Vagina (tissue), 2 donors: ENCODE measurements at places on chromosomes 12 and 14.

GRCh38 chr14:94582199-94582750 is 1.0 kb downstream of the SERPINA5 start:
- DNase-seq, result no peak
- H3K27me3 ChIP-seq, result no peaks in the 10 kb centered on the region
- no peak overlapping the region for H3K4me3 ChIP-seq
- H3K4me1 ChIP-seq, result peaks cover 14% of the 10 kb centered on the region

DNA sequence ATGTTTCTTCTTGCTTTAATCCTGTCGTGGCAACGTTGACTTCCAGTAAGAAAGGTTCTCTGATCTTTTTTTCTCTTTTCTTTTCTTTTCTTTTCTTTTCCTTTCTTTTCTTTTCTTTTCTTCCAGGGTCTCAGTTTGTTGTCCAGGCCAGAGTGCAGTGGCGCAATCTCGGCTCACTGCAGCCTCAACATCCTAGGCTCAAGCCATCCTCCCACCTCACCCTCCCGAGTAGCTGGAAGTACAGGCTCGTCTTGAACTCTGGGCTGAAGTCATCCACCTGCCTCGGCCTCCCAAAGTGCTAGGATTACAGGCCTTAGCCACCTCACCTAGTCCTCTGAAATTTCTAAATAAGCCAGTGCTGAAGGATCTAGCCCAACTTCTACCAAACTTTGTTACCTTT is 1.3 kb upstream of the MAP3K9 start:
- no peaks in the 10 kb centered on the region for H3K27me3 ChIP-seq
- H3K36me3 ChIP-seq, result no peaks in the 10 kb centered on the region
- no peak for DNase-seq
- peak overlapping the region; percentile 33 for H3K27ac ChIP-seq
- H3K4me3 ChIP-seq, result peak overlapping the region; percentile 71
- H3K4me1 ChIP-seq, result peaks cover 18% of the 10 kb centered on the region

DNA sequence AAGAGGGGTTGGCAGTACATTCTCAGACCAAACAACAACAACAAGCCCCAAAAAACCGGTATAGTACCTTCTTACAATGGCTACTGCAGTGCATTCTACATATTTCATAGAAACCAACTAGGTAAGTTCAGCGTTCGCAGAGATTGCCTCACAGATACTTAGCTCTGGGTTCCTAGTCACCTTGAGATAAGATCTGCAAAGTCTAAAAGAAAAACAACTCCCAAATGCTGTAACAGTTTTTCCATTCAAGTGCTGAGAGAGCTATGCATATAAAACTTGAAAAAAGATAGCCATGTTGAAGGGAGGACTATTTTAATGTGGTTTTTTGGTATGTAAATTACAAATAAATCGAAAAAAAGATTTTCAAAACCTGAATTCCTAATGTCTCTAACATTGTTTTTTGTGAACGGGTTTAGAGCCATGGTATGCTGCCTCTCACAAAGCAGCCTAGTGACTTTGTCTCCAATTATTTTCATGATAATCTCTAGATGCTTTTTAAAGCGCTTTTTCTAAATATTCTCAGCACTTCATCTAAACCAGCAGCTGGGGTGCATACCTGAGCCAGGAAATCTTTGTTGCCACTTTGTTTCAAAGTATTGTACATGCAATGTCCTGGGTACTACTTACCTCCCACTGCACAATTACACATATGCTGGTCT is 56.6 kb upstream of the CRACR2A start:
- no peaks in the 10 kb centered on the region for H3K36me3 ChIP-seq
- no peaks in the 10 kb centered on the region for H3K27me3 ChIP-seq
- no peak overlapping the region for H3K27ac ChIP-seq
- H3K4me1 ChIP-seq, result no peaks in the 10 kb centered on the region

DNA sequence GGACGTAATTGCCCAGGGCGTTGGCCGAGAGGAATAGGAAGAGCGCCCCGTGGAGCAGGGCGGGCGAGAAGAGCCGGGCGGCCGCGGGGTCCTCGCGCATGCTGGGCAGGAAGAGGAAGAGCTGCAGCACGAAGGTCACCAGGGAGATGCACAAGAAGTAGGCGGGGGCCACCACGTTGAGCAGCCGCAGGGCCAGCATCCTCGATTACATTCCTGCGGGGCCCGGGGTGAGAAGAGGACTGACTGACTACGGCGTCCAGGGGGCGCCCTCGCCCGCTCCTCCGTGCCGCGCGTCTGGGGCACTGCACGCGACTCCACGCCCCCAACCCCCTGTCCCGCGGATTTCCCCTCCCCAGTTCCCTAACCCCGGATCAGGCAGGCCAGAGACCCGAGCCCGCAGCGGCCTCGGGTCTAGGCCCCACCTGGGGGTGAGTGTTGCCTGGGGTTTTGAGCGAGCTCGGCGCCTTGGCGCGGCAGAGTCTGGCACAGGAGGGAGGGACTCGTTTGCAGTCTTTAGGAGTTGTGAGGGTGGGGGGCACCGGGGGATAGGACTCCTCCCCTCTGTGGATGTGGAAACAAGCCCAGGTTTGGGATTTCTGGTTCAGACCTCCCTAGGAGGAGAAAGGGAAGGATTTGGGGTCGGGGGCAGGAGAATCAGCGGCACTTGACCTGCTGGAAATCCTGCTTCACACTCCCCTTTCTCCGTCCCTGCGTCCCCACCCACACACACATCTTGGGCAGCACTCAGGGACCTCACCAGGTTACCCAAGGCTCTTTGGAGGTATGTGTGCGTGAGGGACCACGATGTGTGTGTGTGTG is 1.8 kb downstream of the ZDHHC22 start:
- peaks cover 28% of the 10 kb centered on the region for H3K4me1 ChIP-seq
- peaks cover 4% of the 10 kb centered on the region for H3K27me3 ChIP-seq
- no peaks in the 10 kb centered on the region for H3K36me3 ChIP-seq
- peak overlapping the region; percentile 26 for H3K4me3 ChIP-seq
- DNase-seq, result no peak

- no peaks in the 10 kb centered on the region for H3K4me1 ChIP-seq
- no peak overlapping the region for H3K4me3 ChIP-seq
- DNase-seq, result no peak
Observed at GRCh38 chr12:92342574-92342973, 196.9 kb upstream of the BTG1 start.

DNA sequence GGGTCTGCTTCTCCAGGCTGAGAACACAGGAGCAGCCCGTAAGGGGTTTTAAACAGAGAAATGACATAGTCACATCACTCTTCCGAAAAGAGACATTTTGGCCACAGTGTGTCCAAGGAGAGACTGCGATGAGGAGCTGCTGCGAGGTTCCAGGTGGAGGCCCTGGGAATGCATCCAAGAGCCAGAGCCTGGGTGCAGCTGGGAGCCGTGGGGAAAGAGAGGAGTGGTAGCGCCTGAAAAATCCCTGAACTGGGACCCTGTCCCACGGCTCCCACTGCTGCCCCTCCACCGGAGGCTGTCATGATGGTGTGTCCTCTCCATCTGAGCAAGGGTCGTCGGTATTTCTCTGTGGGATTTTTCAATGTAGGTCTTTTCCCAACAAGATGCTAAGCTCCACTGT is 146.9 kb downstream of the BCL11B start:
- DNase-seq, result peak; percentile 22
- no peak overlapping the region for H3K27ac ChIP-seq
- no peak overlapping the region for H3K4me3 ChIP-seq
- no peaks in the 10 kb centered on the region for H3K27me3 ChIP-seq

DNA sequence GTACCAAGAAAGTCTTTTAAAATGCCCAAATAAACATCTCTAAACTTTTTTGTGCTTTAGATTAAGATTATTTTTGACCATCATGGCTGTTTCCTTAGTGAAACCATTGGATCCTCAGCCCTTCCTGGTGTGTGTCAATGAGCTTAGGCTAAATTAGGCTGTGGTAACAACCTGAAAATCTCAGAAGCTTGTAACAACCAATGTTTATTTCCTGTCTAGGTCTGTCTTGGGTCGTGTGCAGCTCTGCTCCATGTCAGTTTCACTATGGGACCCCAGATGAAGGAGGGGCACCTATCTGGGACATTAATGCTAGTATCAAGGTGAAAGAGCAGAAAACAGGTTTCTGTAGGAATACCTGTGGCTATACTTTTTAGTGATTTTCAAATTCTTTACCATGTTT is 49.9 kb downstream of the KCNMB4 start:
- H3K27me3 ChIP-seq, result no peaks in the 10 kb centered on the region
- no peaks in the 10 kb centered on the region for H3K4me1 ChIP-seq
- H3K27ac ChIP-seq, result no peak overlapping the region
- H3K36me3 ChIP-seq, result no peaks in the 10 kb centered on the region
- no peak overlapping the region for H3K4me3 ChIP-seq
- no peak for DNase-seq

DNA sequence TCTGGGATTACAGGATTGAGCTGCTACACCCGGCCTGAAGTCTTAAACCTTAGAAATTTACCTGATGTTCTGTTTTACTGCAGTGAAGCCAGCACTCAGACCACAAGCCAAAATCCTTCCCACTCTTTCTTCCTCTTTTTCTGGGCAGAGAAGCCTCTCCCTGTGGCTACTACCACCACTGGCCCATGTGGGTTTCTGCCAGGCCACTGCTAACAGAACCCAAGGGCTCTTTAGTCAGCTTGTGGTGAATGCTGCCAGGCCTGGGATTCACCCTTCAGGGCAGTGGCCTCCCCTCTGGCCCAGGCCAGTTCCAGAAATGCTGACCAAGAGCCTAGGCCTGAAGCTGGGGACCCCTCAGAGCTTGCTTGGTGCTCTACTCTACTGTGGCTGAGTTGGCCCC is 35.3 kb downstream of the GAS2L3 start:
- H3K27me3 ChIP-seq, result no peaks in the 10 kb centered on the region
- H3K4me3 ChIP-seq, result no peak overlapping the region
- H3K36me3 ChIP-seq, result no peaks in the 10 kb centered on the region
- H3K27ac ChIP-seq, result no peak overlapping the region

GRCh38 chr12:128018067-128018466 is 248.9 kb upstream of the TMEM132C start:
- no peak overlapping the region for H3K27ac ChIP-seq
- no peak overlapping the region for H3K4me3 ChIP-seq
- no peaks in the 10 kb centered on the region for H3K27me3 ChIP-seq
- H3K36me3 ChIP-seq, result no peaks in the 10 kb centered on the region
- no peak for DNase-seq

- no peak for DNase-seq
- no peaks in the 10 kb centered on the region for H3K27me3 ChIP-seq
- peaks cover 10% of the 10 kb centered on the region for H3K4me1 ChIP-seq
- peak overlapping the region; percentile 77 for H3K27ac ChIP-seq
- H3K4me3 ChIP-seq, result peak overlapping the region; percentile 65
- no peaks in the 10 kb centered on the region for H3K36me3 ChIP-seq
Observed at GRCh38 chr12:6724409-6724797, 557 bp downstream of the COPS7A start.

- H3K27me3 ChIP-seq, result no peaks in the 10 kb centered on the region
- H3K4me3 ChIP-seq, result no peak overlapping the region
- H3K36me3 ChIP-seq, result no peaks in the 10 kb centered on the region
- H3K27ac ChIP-seq, result no peak overlapping the region
Observed at GRCh38 chr12:18696971-18697602, 40.7 kb downstream of the PLCZ1 start.

GRCh38 chr14:65704437-65704836 is 291.9 kb downstream of the FUT8 start:
- no peaks in the 10 kb centered on the region for H3K27me3 ChIP-seq
- H3K4me3 ChIP-seq, result no peak overlapping the region
- H3K36me3 ChIP-seq, result no peaks in the 10 kb centered on the region
- DNase-seq, result no peak

DNA sequence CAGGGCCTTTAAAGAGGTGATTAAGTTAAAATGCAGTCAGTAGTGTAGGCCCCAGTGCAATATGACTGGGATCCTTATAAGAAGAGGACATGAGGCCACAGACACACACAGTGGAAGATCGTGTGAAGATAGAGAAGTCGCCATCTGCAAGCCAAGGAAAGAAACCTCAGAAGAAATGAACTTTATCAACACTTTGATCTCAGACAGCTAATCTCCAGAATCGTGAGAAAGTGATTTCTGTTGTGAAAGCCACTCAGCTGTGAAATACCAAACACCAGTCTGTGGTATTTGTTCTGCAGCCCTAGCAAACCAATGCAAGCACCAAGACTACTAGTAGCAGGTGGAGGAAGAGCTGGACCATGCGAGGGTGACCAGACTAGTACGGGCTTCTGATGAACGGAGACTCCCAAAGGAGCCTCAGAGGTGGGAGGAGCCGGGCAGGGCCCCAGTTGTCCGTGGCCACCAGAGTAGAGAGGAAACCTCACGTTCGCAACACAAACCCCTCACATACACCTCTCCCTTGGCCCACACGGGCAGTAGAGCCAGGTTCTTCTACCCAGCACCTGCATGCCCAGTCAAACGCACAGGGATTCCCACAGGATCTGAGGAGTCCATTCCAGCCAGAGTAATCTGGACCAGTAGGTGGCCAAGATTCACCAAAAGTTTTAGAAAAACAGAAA is 243.0 kb downstream of the TTC8 start:
- DNase-seq, result no peak
- no peak overlapping the region for H3K27ac ChIP-seq
- H3K27me3 ChIP-seq, result no peaks in the 10 kb centered on the region
- H3K4me3 ChIP-seq, result no peak overlapping the region

- H3K36me3 ChIP-seq, result no peaks in the 10 kb centered on the region
- H3K4me3 ChIP-seq, result no peak overlapping the region
- no peaks in the 10 kb centered on the region for H3K27me3 ChIP-seq
- no peak for DNase-seq
- no peak overlapping the region for H3K27ac ChIP-seq
- H3K4me1 ChIP-seq, result no peaks in the 10 kb centered on the region
Observed at GRCh38 chr12:127381681-127382080, 885.3 kb upstream of the TMEM132C start.

GRCh38 chr12:32801269-32801980 is 45.7 kb upstream of the YARS2 start:
- H3K27me3 ChIP-seq, result no peaks in the 10 kb centered on the region
- no peak overlapping the region for H3K4me3 ChIP-seq
- H3K27ac ChIP-seq, result no peak overlapping the region
- DNase-seq, result no peak
- no peaks in the 10 kb centered on the region for H3K4me1 ChIP-seq

- no peak overlapping the region for H3K4me3 ChIP-seq
- H3K4me1 ChIP-seq, result no peaks in the 10 kb centered on the region
- no peak overlapping the region for H3K27ac ChIP-seq
- H3K27me3 ChIP-seq, result no peaks in the 10 kb centered on the region
- no peak for DNase-seq
Observed at GRCh38 chr12:54160769-54161480, 27.9 kb downstream of the SMUG1 start.

- H3K4me3 ChIP-seq, result no peak overlapping the region
- H3K27ac ChIP-seq, result no peak overlapping the region
- H3K27me3 ChIP-seq, result no peaks in the 10 kb centered on the region
- no peaks in the 10 kb centered on the region for H3K36me3 ChIP-seq
- DNase-seq, result no peak
Observed at GRCh38 chr12:114508529-114509129, 102.7 kb upstream of the TBX5 start.

GRCh38 chr14:91898372-91898771 is 31.0 kb upstream of the TC2N start:
- H3K4me3 ChIP-seq, result no peak overlapping the region
- no peaks in the 10 kb centered on the region for H3K36me3 ChIP-seq
- H3K4me1 ChIP-seq, result peaks cover 48% of the 10 kb centered on the region
- H3K27me3 ChIP-seq, result no peaks in the 10 kb centered on the region

DNA sequence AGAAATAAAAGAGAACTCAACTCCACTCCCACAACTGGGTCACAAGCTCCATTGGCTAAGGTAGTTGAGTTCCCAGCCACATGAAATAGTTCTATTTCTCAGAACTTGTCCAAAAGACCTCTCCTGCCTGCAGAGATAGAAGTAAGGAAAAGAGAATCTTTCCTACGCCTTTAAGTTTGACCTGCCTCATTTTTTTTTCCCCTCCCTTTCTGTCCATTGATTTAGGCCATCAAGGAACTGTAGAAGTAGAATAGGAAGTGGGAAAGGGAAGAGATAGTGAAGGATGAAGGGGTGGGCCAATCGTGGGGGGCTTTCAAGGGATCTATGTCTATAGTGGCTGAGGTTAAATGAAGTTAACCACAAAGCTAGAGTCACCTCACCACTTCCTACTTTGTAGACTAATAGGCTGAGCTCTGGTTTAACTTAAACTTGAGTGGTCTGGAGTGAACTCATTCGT is 13.9 kb upstream of the NUDT4 start:
- no peak overlapping the region for H3K4me3 ChIP-seq
- H3K27ac ChIP-seq, result no peak overlapping the region
